ENCODE measurements at places on chromosomes 12 and 14. TPM values are rescaled to one million over a fixed set of nuclear protein-coding genes. Genes with fewer than 3 reads are reported as not detected.

Gene SPX
- 2.6 TPM for total RNA-seq

Gene CCDC38
- total RNA-seq, result not detected

Gene ACVRL1
- not detected for total RNA-seq

Gene PPP1R1A
- 22.3 TPM for total RNA-seq

Gene OTX2
- total RNA-seq, result 0.27 TPM

Gene TEAD4
- total RNA-seq, result 24.5 TPM

Gene RD3L
- total RNA-seq, result not detected

Gene WDR20
- 34.9 TPM for total RNA-seq

Gene GEMIN2
- total RNA-seq, result 24.3 TPM

Gene TOX4
- 71.8 TPM for total RNA-seq

Gene FAM186B
- 0.24 TPM for total RNA-seq

Gene CISTR
- total RNA-seq, result not detected

Gene FGD6
- total RNA-seq, result 68.2 TPM

Gene ACRBP
- 5.0 TPM for total RNA-seq

Gene MYL2
- not detected for total RNA-seq

Gene TSPAN19
- total RNA-seq, result not detected

Gene E2F7
- total RNA-seq, result 15.9 TPM

Gene ART4
- 0.29 TPM for total RNA-seq

Gene SEL1L
- 68.3 TPM for total RNA-seq

Gene TAS2R42
- total RNA-seq, result not detected

Gene RTRAF
- 247 TPM for total RNA-seq

Gene OTOGL
- 0.31 TPM for total RNA-seq

Gene SMCO3
- total RNA-seq, result not detected

Gene KRT8
- 1,246 TPM for total RNA-seq

Gene GPR137C
- total RNA-seq, result 10.1 TPM

Gene CCDC85C
- 44.9 TPM for total RNA-seq

Gene SRRM4
- 2.4 TPM for total RNA-seq

Gene BTBD6
- 31.9 TPM for total RNA-seq

Gene MYF6
- total RNA-seq, result 0.33 TPM

Gene AICDA
- not detected for total RNA-seq

Gene NRXN3
- total RNA-seq, result 22.1 TPM

Gene ARHGAP5
- total RNA-seq, result 176 TPM

Gene GYS2
- total RNA-seq, result not detected

Gene KRT2
- total RNA-seq, result not detected

Gene TSPAN8
- 0.33 TPM for total RNA-seq
